ENCODE measurements at places on chromosomes 12 and 14. TPM values are rescaled to one million over a fixed set of nuclear protein-coding genes. Genes with fewer than 3 reads are reported as not detected.

The CLEC4C gene
- total RNA-seq = 0.39 TPM

The GPX2 gene
- not detected for total RNA-seq

The SOX5 gene
- total RNA-seq = 17.2 TPM

The ACRBP gene
- total RNA-seq = 12.3 TPM

The DPY19L2 gene
- total RNA-seq = not detected

The MYRFL gene
- total RNA-seq = not detected

The CFL2 gene
- total RNA-seq = 25.2 TPM

The SMCO2 gene
- total RNA-seq = not detected

The TMEM132D gene
- not detected for total RNA-seq

The PAH gene
- total RNA-seq = 0.25 TPM

GRCh38 chr12:68491204-68491960, 119.3 kb upstream of the RAP1B start:
- no peak for DNase-seq
- no peak overlapping the region for H3K4me3 ChIP-seq
- no peak overlapping the region for H3K27ac ChIP-seq
- H3K27me3 ChIP-seq = no peaks in the 10 kb centered on the region
- no peaks in the 10 kb centered on the region for H3K36me3 ChIP-seq

DNA sequence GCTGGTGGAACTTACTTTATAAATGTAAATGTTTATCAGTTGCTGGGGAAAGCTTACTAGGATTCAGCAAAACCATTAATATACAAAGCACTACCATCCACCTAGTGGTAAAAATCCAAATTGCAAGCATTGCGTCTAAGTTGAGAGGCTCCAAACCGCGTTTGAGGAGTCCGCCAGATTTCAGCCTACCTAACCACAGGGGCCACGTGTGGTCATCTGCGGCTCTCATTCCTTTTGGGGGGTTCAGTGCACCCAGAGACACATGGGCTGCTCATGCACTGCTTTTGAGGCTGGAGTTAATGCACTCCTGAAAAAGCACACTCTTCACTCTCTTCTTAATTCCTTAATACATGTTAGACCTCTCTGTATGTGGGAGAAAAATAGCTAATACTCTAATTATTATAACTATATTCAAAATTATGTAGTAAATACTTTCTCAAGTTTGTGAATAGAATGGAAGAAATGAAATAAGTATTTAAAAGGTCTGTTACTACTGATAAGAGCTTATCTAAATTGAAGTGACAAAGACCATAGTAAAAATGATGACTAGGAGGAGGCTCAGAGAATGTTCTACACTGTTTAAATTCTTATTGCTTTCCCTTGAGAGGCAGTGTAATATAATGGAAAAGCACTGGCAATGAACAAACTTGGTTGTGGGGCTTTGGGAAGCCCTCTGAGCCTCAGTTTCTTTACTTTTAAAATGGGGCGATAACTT, 41.4 kb upstream of the MANSC4 start:
- H3K27ac ChIP-seq = no peak overlapping the region
- H3K4me1 ChIP-seq = peaks cover 20% of the 10 kb centered on the region
- DNase-seq = peak; percentile 65
- H3K36me3 ChIP-seq = no peaks in the 10 kb centered on the region
- H3K27me3 ChIP-seq = no peaks in the 10 kb centered on the region

GRCh38 chr12:124680863-124681778, 113.7 kb upstream of the NCOR2 start:
- DNase-seq = peak; percentile 54
- H3K27ac ChIP-seq = no peak overlapping the region
- H3K4me1 ChIP-seq = no peaks in the 10 kb centered on the region

GRCh38 chr12:91562476-91562875, 379.9 kb upstream of the DCN start:
- H3K4me1 ChIP-seq = peaks cover 10% of the 10 kb centered on the region
- DNase-seq = peak; percentile 45
- no peak overlapping the region for H3K27ac ChIP-seq
- no peaks in the 10 kb centered on the region for H3K27me3 ChIP-seq
- H3K36me3 ChIP-seq = no peaks in the 10 kb centered on the region

DNA sequence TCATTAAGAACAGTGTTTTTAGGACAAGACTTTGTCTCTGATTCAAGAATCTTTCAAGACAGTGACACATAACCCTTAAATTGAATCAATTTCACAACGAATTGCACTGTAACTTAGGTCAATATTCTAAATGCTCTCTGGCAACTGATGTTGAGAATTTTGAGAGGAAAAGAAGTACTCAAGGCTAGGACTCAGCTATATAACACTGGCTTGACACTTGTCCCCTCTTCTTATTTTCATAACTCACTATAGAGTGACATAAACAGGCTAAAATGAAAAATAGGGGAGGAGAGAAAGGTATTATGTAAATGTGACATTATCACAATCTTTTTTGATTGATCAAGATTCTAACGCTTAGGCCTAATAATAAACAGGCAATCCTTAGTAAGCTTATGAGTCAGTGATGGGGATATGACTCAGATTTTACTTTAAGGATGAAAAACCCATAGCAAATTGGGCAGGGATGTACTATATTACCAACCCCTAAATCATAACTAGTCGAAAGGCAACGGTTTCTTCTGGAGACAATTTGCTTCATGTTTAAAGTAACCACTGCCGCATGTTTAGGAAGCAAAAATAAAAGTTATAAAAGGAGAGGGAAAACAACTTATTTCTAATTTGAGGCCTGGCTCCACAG, 10.9 kb downstream of the BTG1 start:
- H3K27me3 ChIP-seq = no peaks in the 10 kb centered on the region
- DNase-seq = no peak
- peaks cover 76% of the 10 kb centered on the region for H3K4me1 ChIP-seq
- H3K36me3 ChIP-seq = peaks cover 4% of the 10 kb centered on the region
- H3K4me3 ChIP-seq = no peak overlapping the region

DNA sequence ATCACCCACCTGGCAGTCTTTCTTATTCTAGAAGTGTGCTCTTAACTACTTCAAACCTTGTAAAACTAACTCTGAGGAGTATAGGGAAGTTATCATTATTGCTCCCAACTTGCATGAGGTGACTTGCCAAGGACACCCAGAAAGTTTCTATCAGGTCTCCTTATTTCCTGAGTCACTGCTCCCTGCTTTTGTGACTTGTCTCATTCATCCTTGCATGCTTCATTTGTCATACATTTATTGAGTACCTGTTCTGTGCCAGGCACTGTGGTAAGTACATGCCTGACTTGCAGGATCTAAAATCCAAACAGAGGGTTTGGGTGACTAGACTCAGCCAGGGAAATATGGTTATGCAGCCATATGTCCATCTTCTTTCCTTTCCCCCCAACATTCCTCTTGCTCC, 25.5 kb downstream of the CFAP251 start:
- H3K27me3 ChIP-seq = no peaks in the 10 kb centered on the region
- no peak overlapping the region for H3K27ac ChIP-seq
- no peaks in the 10 kb centered on the region for H3K36me3 ChIP-seq
- H3K4me3 ChIP-seq = no peak overlapping the region

GRCh38 chr12:57086493-57087009, 2.4 kb upstream of the NAB2 start:
- peak overlapping the region; percentile 100 for H3K4me3 ChIP-seq
- H3K36me3 ChIP-seq = peaks cover under 1% of the 10 kb centered on the region
- peaks cover 30% of the 10 kb centered on the region for H3K4me1 ChIP-seq

- H3K4me1 ChIP-seq = peaks cover 20% of the 10 kb centered on the region
- H3K27me3 ChIP-seq = no peaks in the 10 kb centered on the region
- no peaks in the 10 kb centered on the region for H3K36me3 ChIP-seq
- no peak for DNase-seq
Observed at GRCh38 chr12:46401662-46402061, 29.1 kb upstream of the SLC38A2 start.

GRCh38 chr14:64768401-64769095, 64.3 kb downstream of the PLEKHG3 start:
- H3K36me3 ChIP-seq = no peaks in the 10 kb centered on the region
- no peak overlapping the region for H3K4me3 ChIP-seq
- no peak overlapping the region for H3K27ac ChIP-seq
- peaks cover 6% of the 10 kb centered on the region for H3K4me1 ChIP-seq
- no peak for DNase-seq

- H3K27me3 ChIP-seq = peaks cover 6% of the 10 kb centered on the region
- H3K4me3 ChIP-seq = no peak overlapping the region
- H3K27ac ChIP-seq = no peak overlapping the region
- no peak for DNase-seq
- peaks cover 14% of the 10 kb centered on the region for H3K4me1 ChIP-seq
Observed at GRCh38 chr14:60736494-60736893, 1.9 kb downstream of the MNAT1 start.

- DNase-seq = no peak
- no peaks in the 10 kb centered on the region for H3K36me3 ChIP-seq
- peaks cover 1% of the 10 kb centered on the region for H3K27me3 ChIP-seq
- H3K27ac ChIP-seq = no peak overlapping the region
- H3K4me3 ChIP-seq = no peak overlapping the region
- no peaks in the 10 kb centered on the region for H3K4me1 ChIP-seq
Observed at GRCh38 chr12:13875744-13876143, 105.7 kb downstream of the GRIN2B start.

- no peaks in the 10 kb centered on the region for H3K27me3 ChIP-seq
- H3K27ac ChIP-seq = no peak overlapping the region
- DNase-seq = no peak
- H3K4me3 ChIP-seq = no peak overlapping the region
Observed at GRCh38 chr12:3123729-3124128, 46.5 kb downstream of the TSPAN9 start.

- no peak overlapping the region for H3K27ac ChIP-seq
- H3K4me1 ChIP-seq = no peaks in the 10 kb centered on the region
- H3K36me3 ChIP-seq = no peaks in the 10 kb centered on the region
- DNase-seq = no peak
- H3K27me3 ChIP-seq = no peaks in the 10 kb centered on the region
Observed at GRCh38 chr12:114868995-114869834, 185.2 kb upstream of the TBX3 start.

- no peak overlapping the region for H3K27ac ChIP-seq
- H3K4me3 ChIP-seq = no peak overlapping the region
- no peaks in the 10 kb centered on the region for H3K27me3 ChIP-seq
- peaks cover 49% of the 10 kb centered on the region for H3K4me1 ChIP-seq
- H3K36me3 ChIP-seq = peaks cover 4% of the 10 kb centered on the region
Observed at GRCh38 chr12:11734580-11735180, 85.2 kb downstream of the ETV6 start.

- no peaks in the 10 kb centered on the region for H3K36me3 ChIP-seq
- H3K4me1 ChIP-seq = no peaks in the 10 kb centered on the region
- H3K27me3 ChIP-seq = no peaks in the 10 kb centered on the region
- H3K27ac ChIP-seq = no peak overlapping the region
- DNase-seq = no peak
Observed at GRCh38 chr12:62683776-62684569, 217.3 kb downstream of the MON2 start.

GRCh38 chr12:127271776-127272175, 995.2 kb upstream of the TMEM132C start:
- no peak overlapping the region for H3K4me3 ChIP-seq
- no peaks in the 10 kb centered on the region for H3K4me1 ChIP-seq
- H3K27me3 ChIP-seq = no peaks in the 10 kb centered on the region
- no peaks in the 10 kb centered on the region for H3K36me3 ChIP-seq
- no peak overlapping the region for H3K27ac ChIP-seq

GRCh38 chr12:59646636-59647035, 50.8 kb downstream of the SLC16A7 start:
- no peak for DNase-seq
- H3K36me3 ChIP-seq = no peaks in the 10 kb centered on the region
- H3K27me3 ChIP-seq = no peaks in the 10 kb centered on the region
- peaks cover 5% of the 10 kb centered on the region for H3K4me1 ChIP-seq
- H3K4me3 ChIP-seq = no peak overlapping the region
- H3K27ac ChIP-seq = no peak overlapping the region

- H3K4me3 ChIP-seq = no peak overlapping the region
- H3K27ac ChIP-seq = peak overlapping the region; percentile 11
- peaks cover 5% of the 10 kb centered on the region for H3K36me3 ChIP-seq
- H3K4me1 ChIP-seq = peaks cover 67% of the 10 kb centered on the region
- DNase-seq = no peak
Observed at GRCh38 chr12:47193066-47193465, 113.3 kb upstream of the AMIGO2 start.

- no peak overlapping the region for H3K27ac ChIP-seq
- no peak for DNase-seq
- H3K4me1 ChIP-seq = no peaks in the 10 kb centered on the region
- no peaks in the 10 kb centered on the region for H3K27me3 ChIP-seq
- no peak overlapping the region for H3K4me3 ChIP-seq
Observed at GRCh38 chr12:20369305-20370013, 1.1 kb downstream of the PDE3A start.

- H3K4me1 ChIP-seq = no peaks in the 10 kb centered on the region
- no peak overlapping the region for H3K4me3 ChIP-seq
- no peak for DNase-seq
- no peaks in the 10 kb centered on the region for H3K36me3 ChIP-seq
- H3K27me3 ChIP-seq = no peaks in the 10 kb centered on the region
- no peak overlapping the region for H3K27ac ChIP-seq
Observed at GRCh38 chr12:71170456-71170855, 12.7 kb upstream of the TSPAN8 start.

DNA sequence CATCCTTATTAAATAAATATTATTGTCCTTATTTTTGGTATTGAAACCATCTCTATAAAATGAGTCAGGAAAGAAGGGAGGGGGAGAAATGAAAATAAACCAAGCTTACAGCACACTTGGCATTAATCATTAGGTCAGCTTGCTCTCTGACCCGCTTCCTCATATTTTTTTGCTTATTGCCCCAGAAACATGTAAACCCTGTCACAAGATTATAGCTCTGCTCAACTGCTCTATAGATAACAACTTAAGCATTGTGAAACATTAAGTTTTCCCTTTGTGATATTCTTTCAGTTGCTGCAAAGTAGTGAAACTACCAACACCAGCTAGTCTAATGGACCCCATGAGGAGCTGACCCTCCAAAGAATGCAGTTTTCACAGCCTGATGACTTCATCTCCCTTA, 819.5 kb downstream of the SLC16A7 start:
- no peak for DNase-seq
- H3K4me1 ChIP-seq = no peaks in the 10 kb centered on the region
- no peaks in the 10 kb centered on the region for H3K36me3 ChIP-seq
- H3K27me3 ChIP-seq = no peaks in the 10 kb centered on the region

- peaks cover 4% of the 10 kb centered on the region for H3K27me3 ChIP-seq
- H3K4me3 ChIP-seq = peak overlapping the region; percentile 67
- H3K4me1 ChIP-seq = peaks cover 11% of the 10 kb centered on the region
- peak; percentile 63 for DNase-seq
Observed at GRCh38 chr12:68932128-68932960, 627 bp downstream of the CPM start.
